Eye (tissue), 1 donor: ENCODE measurements at places on chromosomes 4 and X.

- no peak for DNase-seq
Measured at GRCh38 chr4:42331914-42332368, 65.3 kb upstream of the SHISA3 start.

- peak; percentile 46 for DNase-seq
Measured at GRCh38 chr4:65983061-65983460, 312.8 kb upstream of the EPHA5 start.

GRCh38 chr4:162959046-162959445 lies 207.6 kb downstream of the NAF1 start:
- DNase-seq: no peak

DNA sequence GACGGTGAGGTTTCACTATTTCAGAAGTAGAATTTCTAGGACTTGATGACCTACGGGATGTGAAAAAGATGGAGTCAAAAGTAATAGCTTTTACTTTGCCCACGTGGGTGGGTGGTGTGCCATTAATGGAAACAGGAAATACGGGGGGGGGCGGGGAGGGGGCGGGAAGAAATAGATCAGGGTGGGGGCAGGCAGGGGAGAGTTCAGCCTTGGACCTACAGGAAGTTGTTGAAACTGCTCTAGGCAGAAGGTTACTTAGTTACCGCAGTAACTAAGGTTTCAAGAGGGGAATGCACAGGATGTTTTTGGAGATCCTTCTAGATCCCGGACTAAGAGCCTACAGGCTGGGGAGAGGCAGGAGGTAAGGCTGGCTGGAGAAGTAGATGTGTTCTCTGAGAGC lies 3.6 kb upstream of the FHL1 start:
- DNase-seq: no peak

DNA sequence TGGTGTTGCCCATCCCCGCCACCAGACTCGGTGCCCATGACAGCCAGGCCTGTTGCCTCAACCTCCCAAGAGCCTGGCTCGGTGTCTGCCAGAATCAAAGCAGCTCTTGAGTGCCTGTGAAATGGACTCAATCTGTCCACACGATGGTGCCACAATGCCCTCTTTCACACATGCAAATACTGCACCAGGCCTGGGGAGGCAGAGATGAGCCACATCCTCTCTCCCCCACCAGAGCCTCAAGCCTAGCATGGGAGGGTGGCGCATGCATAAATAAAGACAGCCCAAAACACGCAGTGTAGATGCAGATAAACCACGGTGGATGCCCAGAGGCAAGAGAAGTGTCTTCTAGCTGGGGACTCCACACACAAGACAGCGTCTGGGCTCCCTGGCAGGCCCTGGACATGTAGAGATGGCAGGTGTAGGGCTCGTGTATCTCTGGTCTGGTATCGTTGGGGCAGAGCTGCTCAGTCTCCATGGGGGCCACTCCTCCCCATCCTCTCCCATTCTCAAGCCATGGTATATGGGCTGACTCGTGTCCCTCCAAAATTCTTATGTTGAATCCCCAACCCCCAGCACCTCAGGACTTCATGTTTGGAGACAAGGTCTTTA lies 65.6 kb downstream of the JAKMIP1 start:
- no peak for DNase-seq

DNA sequence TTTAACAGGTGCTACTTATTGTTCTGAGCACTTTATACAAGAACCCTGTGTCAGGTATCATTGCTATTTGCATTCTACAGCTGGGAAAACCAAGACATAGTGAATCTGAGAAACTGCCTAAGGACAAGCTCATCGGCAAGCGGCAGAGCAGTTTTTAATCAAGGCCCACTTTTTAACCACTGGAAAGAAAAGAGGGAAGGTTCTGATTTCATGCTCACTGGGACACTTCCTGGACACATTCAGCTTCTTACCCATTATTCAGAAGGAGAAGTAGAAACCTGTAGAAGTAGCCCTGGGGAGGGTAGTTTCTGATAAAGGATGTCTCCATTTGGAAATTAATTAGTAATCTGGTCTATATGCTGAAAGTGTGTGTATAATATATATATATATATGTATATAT lies 2.5 kb upstream of the LNX1 start:
- no peak for DNase-seq

DNA sequence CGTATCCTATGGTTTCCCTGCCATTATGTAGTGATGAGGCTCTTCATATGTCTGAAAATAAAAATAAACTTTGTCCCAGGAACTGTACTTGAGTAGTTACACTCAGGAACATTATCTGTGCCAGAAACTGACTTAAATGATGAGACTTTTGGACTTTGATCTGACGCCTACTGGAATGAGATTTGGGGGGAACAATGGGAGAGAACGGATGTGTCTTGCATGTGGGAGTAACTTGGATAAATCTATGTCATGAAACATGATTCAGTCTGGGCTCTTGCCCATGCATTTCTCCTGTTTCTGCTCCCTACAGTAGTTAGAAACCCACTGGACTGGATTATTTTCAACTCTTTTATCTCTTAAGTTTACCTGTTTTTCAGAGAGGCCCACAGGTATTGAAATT lies 2351.4 kb downstream of the PCDH7 start:
- DNase-seq: no peak

DNA sequence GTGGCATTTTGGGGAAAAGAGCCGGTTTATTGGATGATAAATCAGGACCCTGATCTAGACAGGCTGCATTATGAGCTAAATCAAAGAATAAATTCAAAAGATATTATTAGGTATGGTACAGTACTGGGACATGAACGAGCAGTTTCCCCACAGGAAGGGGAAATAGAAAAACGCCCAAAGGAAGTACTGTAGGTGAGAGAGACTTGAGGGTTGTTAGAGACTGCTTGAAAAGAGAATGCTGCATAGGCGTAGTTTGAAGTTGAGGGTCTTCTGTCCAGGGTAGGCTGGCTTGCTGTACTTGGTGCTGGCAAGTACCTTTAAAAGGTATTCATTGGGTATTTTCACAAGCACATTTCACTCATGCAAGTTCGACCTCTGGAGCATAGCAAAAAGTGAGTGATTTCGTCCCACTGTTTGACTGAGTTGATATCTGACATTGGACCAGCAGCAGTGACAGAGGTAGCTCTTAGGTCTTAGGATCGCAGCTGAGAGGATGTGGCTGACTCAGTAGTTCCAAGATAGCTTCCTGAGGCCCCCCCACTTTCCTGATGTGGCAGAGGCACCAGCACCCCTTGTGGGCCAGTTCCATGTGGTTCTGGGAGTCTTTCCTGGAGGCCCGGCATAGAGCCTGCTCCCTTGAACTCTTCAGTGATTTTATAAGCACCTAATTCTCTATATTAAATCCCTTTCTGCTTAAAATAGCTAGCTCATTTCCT lies 64.3 kb downstream of the TMEM131L start:
- DNase-seq: no peak

DNA sequence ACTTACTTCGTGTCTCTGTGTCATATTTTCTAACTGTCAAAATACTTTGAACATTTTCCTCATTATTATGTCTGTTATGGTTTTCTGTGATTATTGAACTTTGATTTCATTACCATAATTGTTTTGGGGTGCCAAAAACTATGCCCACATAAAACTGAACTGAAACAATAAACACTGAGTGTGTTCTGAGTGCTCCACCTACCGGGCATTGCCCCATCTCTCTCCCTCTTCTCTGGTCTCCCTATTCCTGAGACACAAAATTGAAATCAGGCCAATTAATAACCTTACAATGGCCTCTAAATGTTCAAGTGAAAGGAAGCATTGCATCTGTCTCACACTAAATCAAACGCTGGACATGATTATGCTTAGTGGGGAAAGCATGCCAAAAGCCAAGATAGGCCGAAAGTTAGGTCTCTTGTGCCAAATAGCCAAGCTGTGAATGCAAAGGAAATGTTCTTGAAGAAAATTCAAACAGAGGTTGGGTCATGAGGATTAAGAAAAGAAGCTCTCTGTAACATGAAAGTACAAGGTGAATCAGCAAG lies 972.3 kb downstream of the PCDH7 start:
- DNase-seq: no peak

DNA sequence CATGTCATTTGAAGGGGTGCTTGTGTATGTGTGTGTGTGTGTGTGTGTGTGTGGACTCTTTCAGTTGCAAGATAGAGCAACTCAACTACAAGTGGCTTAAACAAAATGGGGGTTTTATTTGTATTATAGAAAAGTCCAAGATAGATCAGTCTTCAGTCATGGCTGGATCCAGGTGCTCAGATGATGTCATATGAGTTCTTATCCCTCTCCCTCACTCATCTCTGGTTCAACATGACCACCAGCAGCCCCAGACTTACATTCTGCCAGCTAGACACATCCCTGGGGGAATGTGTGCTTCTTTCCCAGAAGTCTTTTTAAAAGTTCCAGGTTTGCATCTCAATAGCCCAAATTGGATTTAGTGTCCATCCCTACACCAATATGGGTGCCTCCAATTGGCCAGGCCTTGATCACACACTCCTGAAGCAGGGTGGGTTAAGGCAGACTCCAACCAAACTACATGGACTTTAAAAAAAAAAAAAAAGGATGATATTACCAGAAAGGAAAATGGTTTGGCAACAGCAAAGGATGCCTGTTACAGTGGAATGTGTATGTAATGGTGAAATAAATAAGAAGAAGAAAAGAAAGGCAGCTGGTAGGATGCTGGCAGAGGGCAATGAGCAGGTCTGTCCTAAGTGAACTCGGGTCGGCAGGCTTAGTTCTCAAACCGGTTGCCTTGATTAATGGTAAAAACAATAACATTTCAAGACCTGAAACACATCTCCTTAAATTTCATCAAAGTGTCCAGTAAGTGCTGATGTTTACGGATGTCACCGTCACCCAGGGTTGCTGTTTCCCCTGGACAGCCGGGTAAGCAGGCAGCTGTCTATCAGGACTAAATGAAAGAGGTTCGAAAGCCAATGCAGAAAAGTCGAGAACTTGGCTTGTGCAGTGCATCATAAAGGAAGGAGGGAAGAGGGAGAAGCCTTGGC lies 107.7 kb downstream of the SMIM20 start:
- no peak for DNase-seq

DNA sequence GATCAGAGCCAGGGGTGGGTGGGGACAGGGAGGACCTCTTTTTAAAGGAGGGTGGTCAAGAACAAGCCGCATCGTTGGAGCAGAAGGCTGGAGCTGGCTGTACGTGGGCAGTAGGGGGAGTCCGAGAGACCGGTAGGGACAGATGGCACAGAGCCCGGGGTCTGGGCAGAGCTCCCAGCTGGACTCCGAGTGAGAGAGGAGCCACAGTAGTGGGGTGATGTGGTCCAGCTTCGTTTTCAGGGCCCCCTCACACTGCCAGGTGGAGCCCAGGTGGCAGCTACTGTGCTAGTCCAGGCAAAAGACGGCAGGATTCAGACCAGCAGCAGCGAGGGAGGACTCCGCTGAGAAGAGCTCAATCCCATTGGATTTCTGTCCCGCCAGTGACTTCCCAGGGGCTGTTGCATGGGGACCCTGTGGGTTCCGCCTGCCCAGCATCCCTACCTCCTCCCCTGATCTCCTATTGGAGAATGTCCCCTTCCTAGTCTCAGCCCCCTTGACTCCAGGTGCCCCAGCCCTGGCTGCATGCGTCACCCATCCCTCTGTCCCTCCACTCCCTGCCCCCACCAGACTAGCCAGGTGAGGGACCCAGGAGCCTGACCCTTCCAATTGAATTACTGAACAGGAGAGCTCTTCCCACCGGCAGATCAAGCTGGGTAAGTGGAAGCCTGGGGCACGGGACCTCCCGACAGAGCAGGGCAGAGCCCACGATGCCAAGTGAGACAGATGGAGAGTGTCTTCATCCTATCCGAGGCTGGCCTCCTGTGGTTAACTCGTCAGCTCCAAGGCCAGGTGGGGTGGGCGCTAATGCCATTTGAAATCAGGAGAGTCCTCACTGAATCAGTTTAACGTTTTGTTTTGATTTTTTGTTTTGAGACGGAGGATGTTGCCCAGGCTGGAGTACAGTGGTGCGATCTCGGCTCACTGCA lies 2.9 kb downstream of the ARHGAP4 start:
- DNase-seq: peak; percentile 54

GRCh38 chrX:120408168-120408567 lies 46.3 kb downstream of the ATP1B4 start:
- DNase-seq: no peak

DNA sequence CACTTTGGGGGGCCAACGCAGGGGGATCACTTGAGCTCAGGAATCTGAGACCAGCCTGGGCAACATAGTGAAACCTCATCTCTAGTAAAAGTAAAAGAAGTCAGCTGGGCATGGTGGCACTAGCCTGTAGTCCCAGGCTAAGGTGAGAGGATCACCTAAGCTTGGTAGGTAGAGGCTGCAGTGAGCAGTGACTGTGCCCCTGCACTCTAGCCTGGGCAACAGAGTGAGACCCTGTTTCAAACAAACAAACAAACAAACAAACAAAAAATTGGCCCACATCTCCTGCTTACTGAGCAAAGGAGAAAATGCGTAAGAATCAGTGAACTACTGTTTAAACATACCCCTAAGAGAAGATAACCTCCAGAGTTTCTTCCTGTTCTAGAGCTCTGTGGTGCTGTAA lies 85.3 kb downstream of the FRYL start:
- DNase-seq: no peak

DNA sequence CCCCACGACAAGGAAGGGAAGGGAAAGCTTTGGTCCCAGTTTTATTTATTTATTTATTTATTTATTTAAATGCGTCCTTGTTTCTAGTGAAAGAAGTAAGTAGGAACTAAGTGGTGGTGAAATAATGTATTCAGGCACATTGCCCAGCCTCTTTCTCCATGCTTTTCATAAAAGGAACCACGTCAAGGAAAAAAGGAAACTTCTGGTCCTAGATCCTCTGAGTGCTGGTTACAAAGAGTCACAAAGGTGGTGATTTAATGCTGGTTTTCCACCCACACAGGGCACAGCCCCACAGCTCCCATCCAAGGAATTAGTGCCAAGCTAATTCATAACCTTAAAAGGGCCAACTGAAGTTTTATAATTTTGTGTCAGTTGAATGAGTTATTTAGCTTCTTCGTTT lies 206.6 kb upstream of the GYPA start:
- no peak for DNase-seq

GRCh38 chrX:115372152-115372551 lies 82.6 kb downstream of the LUZP4 start:
- DNase-seq: peak; percentile 54
